ENCODE measurements at places on chromosomes 12 and 14.

- DNase-seq, result peak; percentile 13
Measured at GRCh38 chr12:58931518-58931917, 11.2 kb upstream of the LRIG3 start.

DNA sequence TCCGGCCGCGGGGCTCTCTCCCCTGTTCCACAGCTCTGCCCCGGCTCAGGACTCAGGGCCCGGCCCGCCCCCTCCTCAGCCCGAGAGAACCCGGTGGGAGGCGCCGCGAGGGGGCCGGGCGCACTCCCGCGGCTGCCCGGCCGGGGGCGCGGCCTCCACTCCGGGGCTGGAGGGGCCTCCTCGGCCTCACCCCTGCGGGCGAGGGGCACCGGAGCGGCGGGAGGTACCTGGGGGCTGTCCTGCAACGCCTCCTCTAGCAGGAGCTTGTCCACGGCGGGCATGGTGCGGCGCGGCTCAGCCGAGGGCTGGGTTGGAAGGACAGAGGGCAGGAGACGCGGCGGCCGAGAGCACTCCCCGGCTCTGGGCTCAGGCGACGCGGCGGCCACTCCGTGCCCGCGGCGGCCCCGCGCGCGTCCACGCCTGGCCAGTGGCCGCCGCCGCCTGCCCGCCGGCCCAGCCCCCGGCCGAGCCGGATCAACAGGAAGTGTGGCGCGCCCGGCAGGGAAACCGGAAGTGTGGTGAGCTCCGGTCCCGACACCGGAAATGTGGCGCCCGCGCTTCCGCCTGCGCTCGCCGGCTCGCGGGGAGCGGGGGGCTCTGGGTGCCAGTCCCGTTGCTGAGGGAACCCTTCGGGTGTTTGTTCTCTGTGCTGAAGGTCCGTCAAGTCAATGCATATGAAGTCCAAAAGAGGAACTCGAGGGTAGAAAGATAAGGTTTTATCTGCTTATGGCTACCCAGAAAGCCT, at the start of gene APPL2:
Gene APPL2, minus strand, starts transcription at position 443 of the 745 bp plus-strand sequence. Its CDS starts 162 bp downstream, at position 281.
- DNase-seq, result peak; percentile 97

- no peak for DNase-seq
Measured at GRCh38 chr12:38629064-38629463, 276.3 kb downstream of the CPNE8 start.

- no peak for DNase-seq
Measured at GRCh38 chr12:27852117-27852516, 72.1 kb upstream of the MANSC4 start.

GRCh38 chr12:95473231-95473883, 595 bp upstream of the METAP2 start:
- DNase-seq, result peak; percentile 70

GRCh38 chr14:51552275-51552674, 99.4 kb upstream of the FRMD6 start:
- peak; percentile 88 for DNase-seq

- peak; percentile 94 for DNase-seq
Measured at GRCh38 chr14:65412856-65413738, 567 bp downstream of the FUT8 start.

DNA sequence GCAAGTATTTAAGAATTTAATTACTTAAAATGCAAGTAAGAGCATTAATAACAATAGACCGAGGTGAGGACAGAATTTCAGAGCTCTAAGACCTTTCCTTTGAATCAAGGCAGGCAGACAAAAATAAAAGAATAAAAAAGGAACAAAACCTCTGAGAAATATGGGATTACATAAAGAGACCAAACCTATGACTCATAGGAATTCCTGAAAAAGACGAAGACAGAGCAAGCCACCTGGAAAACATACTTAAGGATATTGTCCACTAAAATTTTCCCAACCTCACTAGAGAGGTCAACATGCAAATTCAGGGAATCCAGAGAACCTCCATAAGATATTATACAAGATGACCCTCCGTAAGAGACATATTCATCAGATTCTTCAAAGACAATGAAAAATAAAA, 325.1 kb downstream of the AEBP2 start:
- DNase-seq, result no peak

GRCh38 chr14:105214324-105214915, 33.3 kb upstream of the NUDT14 start:
- no peak for DNase-seq

DNA sequence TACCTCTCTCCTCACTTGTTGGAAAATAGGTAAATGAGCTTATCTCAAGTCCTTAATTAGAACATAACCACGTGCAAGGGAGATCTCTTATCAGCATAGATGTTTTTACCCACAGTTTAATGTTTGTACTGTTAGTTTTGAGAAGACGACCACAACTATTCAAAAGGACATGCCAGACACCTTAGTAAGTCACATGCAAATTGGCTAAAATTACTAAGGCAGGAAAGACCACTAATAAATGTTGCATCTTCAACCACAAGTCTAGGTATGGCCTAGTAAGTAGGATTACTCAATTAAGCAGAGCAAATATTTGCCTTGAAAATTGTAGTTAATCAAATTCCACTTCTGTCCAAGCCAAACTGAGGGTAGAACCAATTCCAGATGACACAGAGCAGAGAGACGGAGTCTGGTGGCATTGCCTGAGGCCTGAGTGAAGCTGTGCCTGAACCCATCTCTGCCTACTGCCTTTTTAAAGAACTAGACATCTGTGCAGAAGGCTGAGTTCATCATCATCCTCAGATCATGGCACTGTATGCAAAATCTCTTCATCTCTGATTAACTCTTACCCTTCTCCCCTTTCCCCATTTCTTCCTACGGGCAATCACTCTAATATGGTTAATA, 29.7 kb upstream of the CHST11 start:
- DNase-seq, result no peak

- DNase-seq, result no peak
Measured at GRCh38 chr12:52350021-52350620, 17.2 kb downstream of the KRT85 start.

DNA sequence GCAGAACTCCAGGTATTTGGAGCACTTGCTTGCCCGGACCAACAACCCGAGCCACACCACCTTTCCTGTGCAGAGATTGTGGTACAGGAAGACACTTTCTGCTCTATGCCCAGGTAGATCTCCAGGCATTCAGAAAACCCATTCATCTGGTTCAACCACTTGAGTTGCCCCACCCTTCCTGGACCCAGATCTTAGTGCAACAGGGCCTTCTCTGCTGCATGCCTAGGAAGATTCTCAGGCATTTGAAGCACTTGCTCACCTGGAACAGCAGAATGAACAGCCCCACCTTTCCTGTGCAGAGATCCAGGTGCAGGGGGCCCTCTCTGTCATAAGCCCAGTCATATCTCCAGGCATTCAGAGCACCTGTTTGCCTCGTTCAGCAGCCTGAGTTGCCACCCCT, 412.8 kb upstream of the MGAT4C start:
- DNase-seq, result no peak

All from NCI-H69 (cell line).